ENCODE measurements at places on chromosomes 6 and 20.

GRCh38 chr6:158763434-158764182 is 55.6 kb downstream of the EZR start:
- no peak for DNase-seq

GRCh38 chr6:21587179-21587960 is 6.2 kb upstream of the SOX4 start:
- DNase-seq = peak; percentile 66

DNA sequence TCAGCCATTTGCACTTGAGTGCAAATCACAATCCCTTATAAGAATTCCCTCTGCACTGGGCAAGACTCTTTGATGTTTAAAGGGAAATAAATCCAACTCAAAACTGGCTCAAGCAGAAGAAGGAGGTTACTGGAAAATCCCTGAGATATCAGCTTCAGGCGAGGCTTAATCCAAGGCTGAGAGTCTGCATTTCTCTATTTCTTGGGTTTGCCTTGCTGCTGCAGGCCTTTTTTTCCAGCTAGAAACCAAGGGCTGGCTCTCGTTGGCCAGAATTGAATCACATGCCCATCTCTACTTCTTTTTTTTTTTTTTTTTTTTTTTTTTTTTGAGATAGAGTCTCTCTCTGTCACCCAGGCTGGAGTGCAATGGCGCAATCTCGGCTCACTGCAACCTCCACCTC is 11.7 kb downstream of the HCK start:
- DNase-seq = no peak

- DNase-seq = peak; percentile 62
Measured at GRCh38 chr6:161079566-161080262, 88.1 kb downstream of the MAP3K4 start.

- DNase-seq = peak; percentile 9
Measured at GRCh38 chr6:110662490-110663211, 152.6 kb downstream of the CDK19 start.

DNA sequence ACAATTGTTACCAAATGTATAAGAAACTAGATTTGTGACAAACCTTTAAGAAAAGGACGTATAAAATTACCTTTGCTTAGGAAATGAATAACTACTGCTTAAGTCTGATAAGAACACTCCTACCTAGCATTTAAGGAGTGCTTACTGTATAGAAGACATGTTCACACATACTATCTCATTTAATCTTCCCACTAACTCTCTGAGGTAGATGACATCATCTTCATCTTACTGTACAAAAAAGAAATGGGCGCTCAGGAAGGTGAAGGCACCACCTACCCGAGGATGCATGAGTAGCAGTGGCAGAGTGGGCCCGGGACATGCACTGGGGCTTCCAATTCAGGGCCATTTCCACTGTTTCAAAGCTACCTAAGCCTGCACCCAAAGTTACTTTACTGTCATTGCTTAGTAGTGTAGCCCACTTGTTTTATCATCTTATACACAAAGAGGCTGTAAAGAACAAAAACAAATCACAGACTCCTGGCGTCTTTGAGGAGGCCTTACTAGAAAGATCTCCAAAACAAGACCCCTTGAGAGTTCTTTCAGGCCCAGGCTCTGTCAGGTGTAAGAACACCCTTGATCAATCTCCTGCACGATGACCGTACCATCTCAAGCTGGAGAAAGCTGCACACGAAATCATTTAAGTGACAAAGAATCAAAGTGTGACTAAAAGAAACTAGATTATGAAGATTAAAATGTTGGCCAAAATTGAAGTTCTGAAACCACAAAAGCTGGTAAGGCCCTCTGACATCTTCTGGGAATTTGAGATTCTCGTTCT is 128.0 kb downstream of the INSM1 start:
- no peak for DNase-seq

DNA sequence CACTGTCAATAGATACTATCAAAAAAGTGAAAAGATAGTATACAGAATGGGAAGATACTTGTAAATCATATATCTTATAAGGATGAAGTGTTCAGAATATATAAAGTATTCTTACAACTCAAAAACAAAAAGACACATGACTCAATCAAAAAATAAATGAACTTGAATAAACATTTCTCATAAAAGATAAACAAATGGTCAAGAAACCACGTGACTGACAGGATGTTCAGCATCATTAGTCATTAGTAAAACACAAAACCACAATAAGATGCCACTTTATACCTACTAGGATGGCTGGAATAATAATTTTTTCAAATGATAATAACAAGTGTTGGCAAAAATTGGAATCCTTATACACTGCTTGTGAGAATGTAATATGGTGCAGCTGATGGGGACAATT is 729.1 kb upstream of the HS3ST5 start:
- DNase-seq = no peak

- DNase-seq = no peak
Measured at GRCh38 chr20:63850689-63851547, 10.4 kb upstream of the ABHD16B start.

DNA sequence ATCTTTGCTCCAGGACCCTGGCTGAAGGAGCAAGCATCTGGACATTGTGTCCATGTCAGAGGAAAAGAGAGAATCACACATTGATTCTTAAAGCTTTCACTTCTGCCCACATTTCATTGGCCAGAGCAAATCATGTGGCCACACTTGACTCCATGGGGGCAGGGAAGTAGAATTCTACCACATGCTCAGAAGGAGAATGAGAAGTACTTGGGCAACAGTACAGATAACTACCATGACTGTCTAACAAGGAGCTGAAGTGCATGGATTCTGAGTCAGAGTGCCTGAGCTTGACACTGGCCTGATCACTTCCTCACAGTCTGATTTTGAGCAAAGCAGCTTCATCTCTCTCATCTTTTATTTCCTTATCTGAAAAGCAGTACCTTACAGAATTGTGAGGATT is 38.6 kb downstream of the GHRH start:
- DNase-seq = peak; percentile 50

DNA sequence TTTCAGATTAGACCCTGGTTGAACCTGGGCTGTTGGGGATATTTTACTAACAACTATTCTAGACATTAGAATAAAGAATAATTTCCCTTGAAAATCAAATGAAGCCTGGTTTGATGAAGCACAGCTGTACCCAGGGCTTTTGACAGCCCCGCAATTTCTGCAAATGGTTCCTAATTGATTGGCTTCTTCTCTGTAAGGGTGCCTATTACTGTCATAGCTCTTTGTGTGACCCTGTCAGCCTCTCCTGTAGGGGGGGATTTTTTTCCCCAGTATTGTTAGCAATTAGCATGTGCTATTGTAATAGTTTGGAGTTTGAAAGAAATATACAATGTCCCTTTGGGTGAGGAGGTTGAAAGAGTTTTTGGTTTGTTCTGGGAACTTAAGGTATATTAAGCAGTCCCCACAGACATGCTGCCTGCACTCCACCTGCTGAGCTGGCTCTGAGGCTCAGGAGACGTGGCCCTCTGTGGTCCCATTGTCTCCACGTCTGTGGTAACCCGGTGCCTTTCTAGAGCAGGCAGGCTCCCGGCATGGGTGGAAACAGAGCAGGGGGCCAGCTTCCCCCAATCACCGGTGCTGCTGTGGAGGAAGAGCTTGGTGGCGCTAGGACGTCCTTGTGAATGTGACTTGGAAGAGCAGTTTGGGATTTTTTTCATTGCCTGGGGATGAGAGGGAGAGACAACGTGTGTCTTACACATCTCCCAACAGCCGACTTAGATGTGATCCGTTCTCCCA is 47.3 kb upstream of the CLDN20 start:
- DNase-seq = no peak

GRCh38 chr6:38750968-38751615 is 36.0 kb downstream of the DNAH8 start:
- DNase-seq = no peak

GRCh38 chr6:16884526-16884925 is 123.3 kb upstream of the ATXN1 start:
- no peak for DNase-seq

DNA sequence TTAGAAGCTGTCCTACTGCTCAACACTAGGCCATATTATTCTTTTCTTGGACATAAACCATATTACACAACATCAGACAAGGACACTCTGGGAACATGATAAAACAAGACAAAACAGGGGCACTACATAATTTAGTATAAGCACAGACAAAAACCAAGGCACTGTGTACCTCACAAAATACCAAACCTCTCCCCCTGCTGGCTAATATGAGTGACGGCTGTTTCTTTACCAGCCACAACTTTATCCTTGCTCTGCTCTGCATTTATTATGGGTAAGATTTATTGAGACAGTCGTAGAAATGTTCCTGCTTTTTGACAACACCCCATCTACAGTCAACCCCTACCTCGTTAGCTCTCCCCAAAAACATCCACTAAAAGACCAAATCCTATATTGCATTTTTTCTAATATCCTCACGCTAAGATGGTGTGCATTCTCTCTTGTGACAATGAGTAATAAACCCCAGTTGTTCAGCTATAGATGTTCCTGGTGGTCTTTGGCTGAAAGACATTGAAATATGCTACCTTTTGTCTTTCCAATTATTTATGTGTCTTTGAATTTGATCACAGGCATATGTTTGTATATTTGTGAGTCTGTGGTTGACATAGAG is 23.8 kb upstream of the POLR1H start:
- DNase-seq = no peak

DNA sequence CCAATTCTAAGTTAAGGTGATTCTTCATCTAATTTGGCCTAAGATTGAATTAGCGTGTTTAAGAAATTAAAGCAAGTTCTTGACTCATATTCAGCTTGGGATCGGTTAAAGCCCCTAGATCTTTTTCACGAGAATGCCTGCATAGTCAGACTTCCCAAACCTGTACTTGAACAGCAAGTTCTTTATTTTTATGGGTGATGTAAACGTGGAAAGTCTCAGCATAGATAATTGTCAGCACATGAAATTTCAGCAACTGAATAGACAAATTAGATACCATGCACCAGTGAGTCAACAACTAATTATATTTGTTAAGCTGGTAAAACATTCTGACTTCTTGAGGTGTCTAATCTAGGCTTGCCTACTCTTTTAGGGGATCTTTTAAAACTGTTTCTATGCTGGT is 183.1 kb upstream of the TNFAIP3 start:
- DNase-seq = no peak

GRCh38 chr6:34384321-34385153 is 7.9 kb downstream of the NUDT3 start:
- DNase-seq = no peak

DNA sequence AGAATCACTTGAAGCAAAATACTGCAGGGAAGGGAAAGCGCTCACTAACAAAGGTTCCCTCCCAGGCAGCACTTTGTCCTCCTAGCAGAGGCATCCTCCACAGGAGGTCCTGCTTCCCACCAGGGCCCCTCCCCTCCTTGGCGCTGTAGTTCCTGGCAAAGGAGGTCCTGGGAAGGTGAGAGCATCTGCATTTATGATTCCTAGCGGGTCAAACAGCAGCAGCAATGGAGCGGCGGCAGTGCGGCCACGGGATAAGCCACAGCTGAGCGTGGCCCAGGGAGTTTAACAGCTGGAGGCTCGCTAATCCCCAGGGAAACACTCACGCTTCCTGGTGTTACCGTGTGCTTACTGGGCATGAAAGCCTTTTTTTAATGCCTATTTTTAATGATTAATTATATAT is 185.8 kb downstream of the TTLL2 start:
- DNase-seq = no peak

GRCh38 chr20:57498425-57499400 is 26.2 kb downstream of the CTCFL start:
- DNase-seq = no peak
